Stimulated activated CD8-positive, alpha-beta memory T cell treated with anti-CD3 and anti-CD28 coated beads, Interleukin-12 subunit alpha, Interleukin-12 subunit beta, amount 100 ng/mL, for 1 hour (primary cell): ENCODE measurements at places on chromosomes 3 and 15.

DNA sequence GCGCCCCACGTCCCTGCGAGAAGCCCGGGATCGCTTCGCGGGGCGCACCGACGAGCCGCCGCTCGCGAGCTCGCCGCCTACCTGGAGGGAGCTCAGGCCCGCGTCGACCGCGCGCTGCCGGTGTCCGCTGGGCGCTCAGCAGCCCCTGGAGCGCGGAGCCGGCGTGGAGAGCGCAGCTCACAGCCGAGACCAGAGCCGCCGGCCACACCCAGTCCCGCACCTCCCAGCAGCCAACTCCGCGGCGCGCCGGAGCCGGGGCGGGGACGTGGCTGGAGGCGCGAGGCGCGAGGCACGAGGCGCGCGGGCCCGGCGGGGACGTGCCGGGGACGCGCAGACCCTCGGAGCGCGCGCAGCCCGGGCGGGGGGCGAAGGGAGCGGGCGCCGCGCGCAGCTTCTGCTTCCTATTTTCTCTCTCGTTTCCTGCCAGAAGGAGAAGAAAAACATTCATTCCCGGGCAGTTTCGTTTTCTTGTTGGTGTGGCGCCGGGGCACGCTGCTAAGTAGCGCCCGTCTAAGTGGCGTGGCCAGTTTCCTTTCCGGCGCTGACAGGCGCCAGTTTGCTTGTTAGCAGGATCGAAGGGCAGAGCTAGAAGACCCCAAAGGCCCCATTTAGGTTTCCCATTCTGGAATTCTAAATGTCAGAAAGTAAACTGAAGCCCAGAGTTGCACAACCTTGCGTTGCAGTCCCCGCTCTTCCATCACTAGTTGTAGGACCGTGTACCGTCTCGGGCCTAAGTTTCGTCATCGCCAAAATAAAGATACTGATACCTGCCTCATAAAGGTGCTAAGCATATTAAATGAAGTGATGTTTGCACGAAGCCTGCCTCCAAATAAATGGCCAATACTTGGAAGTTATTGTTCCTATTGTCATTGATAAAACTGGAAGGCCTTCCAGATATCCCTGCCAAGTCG, at the start of gene GNB4:
Gene GNB4, minus strand, starts transcription at position 206 of the 911 bp plus-strand sequence. CDS start 25,270 bp downstream, outside the sequence.
- DNase-seq, result no peak

DNA sequence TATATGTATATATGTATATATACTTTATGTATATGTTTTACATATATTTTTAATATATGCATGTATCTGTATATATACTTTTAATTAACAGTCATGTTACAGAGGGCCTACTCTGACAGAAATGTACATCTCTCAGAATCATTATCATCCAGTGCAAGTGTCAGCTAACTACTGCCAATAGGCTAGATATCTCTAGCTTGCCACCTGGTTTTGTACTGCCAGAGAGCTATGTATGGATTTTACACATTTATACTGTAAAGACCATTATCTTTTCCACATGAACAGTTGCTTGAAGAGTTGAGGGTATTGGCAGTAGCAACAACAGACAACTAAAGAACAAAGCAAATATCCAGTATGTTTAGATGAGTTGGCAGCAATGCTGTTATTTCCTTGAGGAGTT, 99.7 kb upstream of the VGLL3 start:
- DNase-seq, result no peak

DNA sequence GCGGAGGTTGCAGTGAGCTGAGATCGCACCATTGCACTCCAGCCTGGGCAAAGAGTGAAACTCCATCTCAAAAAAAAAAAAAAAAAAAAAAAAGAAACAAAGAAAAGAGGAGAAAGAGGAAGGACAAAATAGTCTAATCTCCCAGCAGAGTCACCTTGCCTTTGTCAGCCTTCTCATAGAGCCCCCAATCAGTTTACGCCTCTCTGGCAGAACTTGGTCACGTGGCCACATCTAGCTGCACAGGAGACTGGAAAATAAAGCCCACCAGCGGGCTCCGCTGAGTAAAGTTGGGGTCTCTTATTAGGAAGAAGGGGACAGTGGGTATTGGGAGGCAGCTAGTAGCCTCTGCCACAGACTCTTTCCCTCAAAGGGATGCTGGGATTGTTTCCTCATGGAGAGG, 41.9 kb downstream of the USP13 start:
- DNase-seq, result no peak

GRCh38 chr3:51389423-51390183, 1.5 kb upstream of the RBM15B start:
- DNase-seq, result peak; percentile 36

GRCh38 chr3:23136054-23136453, 67.1 kb upstream of the UBE2E2 start:
- no peak for DNase-seq

- no peak for DNase-seq
Observed at GRCh38 chr3:36695113-36695768, 69.1 kb downstream of the DCLK3 start.

GRCh38 chr15:57198131-57198530, 178.2 kb upstream of the CGNL1 start:
- DNase-seq, result no peak

DNA sequence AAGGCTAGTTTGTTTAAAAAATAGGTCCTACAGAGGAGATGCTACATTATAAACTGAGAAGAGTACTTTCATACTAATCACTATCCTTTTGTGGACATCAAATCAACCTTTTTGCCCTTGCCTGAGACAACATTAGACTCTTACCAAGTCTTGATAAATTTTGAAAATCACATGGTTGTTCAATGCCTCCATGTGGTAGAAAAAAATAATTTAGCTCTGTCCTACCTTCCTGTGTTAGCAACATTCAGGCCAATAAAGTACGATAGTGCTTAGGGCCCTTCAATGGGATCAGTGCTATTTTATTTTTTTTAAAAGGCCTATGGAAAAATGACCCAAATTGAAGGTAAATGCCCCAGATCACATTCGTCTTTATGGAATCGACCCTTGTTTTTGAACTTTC, 5.0 kb upstream of the UBE2E1 start:
- no peak for DNase-seq

DNA sequence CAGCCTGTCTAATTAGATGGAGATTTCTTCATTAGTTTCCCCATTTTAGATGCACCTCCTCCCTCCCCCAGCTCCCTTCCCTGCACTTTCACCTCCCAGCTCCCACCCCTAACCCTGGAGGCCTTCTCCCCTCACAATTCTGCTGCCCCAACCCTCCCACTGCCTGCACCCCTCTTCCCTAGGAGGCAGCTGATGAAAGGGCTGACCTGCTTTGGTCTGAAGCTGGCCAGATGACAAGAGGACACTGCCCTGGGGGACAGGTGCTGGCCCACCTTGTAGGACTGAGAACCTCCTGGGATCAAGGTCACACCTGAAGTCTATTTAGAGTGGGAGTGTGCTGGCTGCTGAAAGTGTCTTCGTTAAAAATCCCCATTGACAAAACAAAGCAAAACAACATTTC, 259.4 kb downstream of the TLE3 start:
- DNase-seq, result no peak

GRCh38 chr3:116709479-116709878, at the start of gene TUSC7:
Gene TUSC7 (plus strand): TSS chr3:116709779.
- DNase-seq, result no peak

DNA sequence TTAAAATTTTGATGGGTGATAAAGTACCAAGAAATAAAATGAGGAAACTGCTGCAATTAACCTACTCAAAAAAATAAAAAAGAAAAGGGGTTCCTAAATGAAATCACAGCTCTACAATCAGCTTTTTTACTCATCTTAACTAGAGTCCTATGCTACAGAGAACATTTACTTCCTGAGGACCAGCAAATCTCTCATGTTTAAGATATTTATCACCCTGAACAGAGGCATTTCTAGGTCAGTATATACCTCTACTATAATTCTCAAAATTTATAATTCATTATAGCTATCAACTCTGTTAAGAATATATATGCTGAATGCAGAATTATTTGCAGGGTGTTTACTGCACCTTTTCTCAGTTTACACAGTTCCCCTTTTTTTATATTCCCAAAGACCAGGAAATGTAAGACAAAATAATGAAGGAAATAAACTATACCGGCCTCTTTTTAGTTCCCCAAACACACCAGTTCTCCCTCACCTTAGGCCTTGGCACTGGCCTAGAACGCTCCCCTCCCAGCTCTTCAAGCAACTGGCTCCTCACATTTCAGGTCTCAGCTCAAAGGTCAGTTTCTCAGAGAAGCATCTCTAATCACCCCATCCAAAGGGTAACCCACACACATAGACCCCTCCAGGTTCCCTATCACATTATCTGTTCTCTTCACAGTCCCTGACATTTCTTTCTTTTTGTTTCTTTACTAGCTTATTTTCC, 71.1 kb downstream of the LRRFIP2 start:
- no peak for DNase-seq

- DNase-seq, result no peak
Observed at GRCh38 chr3:182046166-182046764, 334.5 kb downstream of the SOX2 start.

DNA sequence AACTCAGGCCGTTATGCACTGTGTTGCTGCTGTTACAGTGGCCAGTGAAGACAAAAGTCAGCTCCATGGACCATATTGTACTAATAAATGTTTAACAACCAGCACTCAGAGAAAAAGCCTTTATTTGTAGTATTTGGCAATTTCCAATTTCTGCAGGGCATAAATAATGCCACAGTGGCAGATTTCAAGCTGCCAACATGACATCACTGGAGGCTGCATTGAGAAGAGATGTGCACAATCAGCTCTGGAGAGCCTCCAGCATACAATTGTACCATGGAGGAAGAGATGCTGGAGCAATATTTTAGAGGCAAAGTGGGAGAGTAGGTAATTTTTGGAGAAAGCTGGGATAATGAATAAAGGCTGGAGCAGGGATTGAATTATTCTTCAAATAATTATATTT, 9.7 kb upstream of the ALCAM start:
- no peak for DNase-seq

DNA sequence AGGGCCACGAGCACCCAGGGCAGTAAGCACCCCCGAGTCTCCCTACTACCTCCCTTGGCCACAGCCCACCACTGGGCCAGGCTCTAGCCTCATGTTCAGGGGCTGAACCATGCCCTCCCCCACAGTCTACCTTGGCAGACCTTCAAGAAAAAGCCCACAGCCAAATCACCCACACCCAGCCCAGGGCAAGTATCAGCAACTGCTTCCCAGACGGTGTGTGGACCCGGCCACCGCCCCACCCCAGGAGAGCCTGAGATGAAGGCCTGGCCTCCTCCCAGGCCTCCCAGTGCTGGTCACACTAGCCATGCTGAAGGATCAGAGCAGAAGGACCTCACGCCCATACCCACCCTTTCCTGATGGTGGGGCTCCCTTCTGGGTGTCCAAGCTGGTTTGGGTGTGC, 92.0 kb upstream of the LINGO1 start:
- no peak for DNase-seq
